Cerebellar nuclear complex (tissue), 1 donor: ENCODE measurements at places on chromosomes 13 and 19.

- DNase-seq = no peak
Observed at GRCh38 chr19:40941481-40942219, 49.4 kb upstream of the CYP2B6 start.

GRCh38 chr19:4669723-4670480, at the start of gene MYDGF:
TSS of gene MYDGF (minus strand) at chr19:4670342. CDS start at chr19:4670334, 8 bp downstream.
- DNase-seq = no peak

DNA sequence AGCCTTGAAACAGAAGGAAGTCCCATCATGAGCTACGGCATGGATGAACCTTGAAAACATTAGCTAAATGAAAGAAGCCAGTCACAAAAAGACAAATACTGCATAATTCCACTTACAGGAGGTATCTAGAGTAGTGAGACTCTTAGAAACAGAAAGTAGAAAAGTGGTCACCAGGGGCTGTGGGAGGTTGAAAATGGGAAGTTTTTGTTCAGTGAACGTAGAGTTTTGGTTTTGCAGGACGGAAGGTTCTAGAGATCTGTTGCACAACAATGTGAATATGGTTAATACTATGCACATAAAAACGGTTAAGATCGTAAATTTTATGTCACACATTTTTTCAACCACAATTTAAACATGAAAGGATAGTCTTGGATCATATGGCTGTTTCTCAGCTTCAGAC, 11.9 kb upstream of the SLC10A2 start:
- DNase-seq = no peak

DNA sequence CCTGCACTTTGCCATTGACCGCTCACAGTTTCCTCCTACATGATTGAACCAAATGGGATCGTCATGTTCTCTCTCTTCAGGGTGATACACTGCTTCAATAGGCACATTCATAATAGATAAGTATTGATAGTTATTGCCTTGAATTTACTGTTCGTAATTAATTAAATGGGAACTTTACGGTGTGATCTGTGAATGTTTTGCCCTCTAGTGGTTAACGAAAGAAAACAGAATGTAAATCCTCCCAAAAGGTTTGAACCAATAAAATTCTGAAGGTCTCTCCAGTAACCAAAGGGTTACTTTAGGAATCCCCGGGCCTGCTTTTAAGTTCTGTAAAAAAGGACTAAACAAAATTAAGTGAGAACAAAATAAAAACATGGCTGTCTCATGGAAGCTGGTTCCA, 389.3 kb downstream of the DACH1 start:
- DNase-seq = no peak

GRCh38 chr19:32287811-32288227, 57.6 kb upstream of the ZNF507 start:
- DNase-seq = no peak

DNA sequence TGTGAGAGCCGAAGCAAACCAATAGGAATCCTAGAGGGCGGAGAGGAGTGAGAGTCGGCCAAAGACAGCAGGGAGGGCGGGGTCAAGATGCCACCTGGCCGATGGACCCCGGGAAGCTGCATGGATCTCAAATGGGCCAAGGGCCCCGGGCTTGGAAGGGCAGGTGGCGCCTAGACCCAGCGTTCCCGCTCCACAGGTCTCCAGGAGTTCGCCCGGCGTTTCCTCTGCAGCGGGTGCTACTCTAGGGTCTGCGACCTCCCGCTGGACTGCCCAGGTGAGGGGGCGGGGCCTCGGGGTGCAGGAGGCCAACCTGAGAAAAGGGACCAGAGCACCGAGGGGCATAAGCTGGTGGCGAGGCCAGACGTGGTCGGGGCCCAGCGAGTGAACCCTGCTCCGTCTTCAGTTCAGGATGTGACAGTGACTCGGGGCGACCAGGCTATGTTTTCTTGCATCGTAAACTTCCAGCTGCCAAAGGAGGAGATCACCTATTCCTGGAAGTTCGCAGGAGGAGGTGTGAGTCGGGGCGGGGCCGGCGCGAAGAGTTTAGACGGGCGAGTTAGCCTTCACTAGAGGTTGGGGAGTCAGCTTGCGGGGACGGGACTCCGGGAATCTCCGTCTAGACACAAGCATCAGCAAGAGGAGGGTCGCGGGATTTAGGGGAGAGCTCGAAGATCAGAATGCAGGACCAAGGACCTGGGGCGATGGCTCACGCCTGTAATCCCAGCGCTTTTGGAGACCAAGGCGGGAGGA, 9.9 kb downstream of the SPACA6 start:
- no peak for DNase-seq

DNA sequence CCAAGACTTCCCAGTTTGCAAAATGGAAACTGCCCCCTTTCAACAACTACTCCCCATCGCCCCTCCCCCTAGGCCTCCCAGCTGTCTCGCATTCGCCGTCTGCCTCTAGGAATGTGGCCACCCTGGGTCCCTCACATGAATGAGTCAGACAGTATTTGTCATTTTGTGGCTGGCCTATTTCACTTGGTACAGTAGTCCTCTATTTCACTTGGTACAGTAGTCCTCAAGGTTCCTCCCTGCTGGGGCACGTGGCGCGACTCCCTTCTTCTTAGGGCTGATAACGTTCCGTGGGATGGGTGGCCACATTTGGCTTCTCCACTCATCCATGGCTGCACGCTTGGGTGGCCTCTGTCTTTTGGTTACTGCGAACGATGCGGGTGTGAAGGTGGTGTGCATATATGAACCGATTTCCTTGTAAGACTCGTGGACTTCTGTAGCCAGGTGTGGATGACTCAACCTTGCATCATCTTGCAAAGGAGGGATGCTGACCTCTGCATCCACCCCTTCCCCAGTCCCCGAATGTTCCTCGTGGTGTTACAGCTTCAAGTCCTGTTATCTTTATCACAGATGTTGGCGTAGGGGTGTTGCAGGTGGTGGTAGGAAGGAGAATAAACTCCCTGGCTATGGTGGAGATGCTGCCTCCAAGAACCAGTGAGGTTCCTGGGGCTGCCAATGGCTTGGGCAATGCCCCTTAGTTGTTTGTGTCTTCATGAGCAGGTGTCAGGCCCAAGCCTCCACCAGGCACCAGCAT, 112.1 kb upstream of the SOX1 start:
- DNase-seq = no peak

DNA sequence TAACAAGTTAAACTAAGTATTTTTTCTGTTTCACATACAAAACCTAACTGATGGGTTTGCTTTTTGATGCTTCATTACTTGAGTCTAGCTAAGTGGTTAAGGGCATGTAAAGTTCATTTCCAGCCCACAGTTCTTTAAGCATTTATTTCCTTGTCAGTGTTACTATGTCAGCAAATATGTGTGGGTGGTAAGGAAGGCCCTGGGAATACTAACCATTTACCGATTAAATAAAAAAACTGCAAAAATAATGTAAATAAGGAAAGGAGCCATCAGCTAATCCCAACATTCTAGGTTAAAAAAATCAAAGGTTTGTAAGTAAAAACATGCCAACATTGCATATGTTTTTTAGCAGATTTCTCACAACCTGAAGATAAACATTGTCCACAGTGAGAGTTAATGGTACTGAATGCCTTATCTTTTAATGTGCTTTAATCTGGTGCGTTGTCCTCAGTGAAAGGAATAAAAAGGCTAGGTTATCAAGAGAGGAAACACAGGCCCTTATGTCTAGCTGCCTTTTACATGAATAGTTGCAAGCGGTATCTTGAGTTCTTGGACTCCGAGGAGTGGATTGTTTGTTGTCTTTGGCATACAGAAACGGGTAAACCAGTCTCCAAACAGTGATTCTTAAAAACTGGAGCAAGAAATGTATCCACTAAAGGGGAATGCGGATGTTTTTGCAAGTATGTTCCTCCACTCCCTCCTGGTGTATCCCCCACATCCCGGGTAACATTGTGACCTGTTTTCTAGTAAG, 949.6 kb upstream of the SLC10A2 start:
- DNase-seq = no peak

DNA sequence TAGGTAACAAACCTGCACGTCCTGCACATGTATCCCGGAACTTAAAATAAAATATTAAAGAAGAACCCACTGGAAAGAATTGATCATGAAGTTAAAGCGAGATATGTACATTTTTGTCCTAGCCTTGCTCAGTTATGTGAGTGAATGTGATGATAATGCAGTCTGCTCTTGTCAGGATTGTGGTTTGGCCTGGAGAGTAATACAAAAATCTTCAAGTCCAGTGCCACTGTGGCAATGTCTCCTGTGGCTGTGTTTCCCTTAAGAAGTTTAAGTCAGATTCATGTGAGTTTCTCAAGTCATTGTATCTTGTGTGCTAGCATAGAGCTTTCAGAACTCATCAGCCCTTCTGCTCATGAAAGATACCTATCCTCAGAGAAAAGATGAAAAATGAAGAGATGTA, 18.0 kb upstream of the ITGBL1 start:
- DNase-seq = no peak

GRCh38 chr19:5093948-5094718, 125.2 kb downstream of the KDM4B start:
- no peak for DNase-seq

DNA sequence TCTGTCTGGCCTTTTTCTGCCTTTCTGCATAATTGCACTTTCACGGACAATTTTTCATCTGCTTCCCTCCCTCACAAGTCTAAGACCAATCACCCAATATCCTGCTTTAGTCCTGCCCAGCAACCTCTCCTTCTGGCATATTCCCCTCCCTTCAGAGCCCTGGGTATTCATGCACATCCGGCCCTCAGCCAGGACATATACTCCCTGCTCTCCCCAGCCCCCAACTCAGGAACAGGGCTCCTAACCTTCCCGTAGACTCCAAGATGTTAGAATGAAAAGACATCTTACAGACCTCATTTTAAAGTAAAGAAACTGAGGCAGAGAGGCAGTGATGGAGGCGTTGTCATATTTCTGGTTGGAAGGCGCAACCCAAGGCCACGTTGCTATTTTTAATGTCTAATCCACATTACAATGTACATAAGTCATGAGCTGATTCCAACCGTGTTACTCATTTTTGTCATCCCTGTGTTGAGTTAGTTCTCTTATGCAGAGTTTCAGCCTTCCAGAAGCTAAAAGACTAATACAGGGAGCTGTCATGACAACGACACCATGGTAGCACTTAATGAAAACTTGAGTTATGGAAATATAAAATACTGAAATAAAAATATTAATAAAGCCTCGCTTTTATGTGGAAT, 209.2 kb downstream of the TSHZ3 start:
- DNase-seq = no peak

DNA sequence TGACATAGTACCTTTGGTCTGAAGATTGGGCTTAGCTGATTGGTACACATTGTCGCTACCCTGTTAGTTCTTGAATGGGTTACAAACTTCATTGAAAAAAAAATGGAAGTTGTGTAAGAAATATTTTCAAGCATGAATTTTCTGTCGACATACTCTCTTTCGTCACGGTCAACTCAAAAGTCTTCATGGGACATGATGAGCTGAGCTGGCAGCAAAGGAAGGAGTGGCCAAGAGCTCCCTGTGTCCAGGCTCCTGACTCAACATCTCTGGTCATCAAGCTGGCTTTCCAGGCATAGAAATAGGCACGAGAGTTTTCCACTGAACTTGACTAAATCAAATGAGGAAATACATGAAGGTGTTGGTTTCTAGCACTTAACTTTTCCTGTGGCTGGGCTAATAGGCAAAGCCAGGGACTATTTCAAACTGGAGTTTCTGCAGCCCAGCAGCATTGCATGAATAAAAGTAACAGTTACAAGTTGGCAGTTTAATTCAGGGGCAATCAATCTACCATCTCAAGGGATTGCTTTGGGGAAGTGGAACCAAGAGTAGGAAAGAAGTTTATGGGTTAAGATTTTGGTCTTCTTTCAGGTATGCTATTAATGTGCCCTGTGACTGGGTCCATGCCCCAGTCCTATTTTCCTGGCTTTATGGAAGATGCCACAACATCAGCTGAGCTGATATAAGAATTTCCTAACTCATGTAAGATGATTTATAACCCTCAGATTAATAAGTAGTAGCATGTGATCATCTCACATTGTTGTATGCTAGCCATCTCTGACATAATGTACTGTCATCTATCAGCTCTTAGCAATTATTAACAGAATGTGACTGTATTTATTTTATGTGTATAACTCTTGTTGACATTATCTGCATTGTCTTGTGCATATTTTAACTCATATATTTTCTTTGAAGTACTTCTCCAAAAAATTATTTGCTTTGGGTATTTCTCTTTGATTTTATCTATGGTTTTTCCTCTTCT, 385.8 kb downstream of the DLEU7 start:
- no peak for DNase-seq

- DNase-seq = no peak
Observed at GRCh38 chr19:33878030-33878544, 81.4 kb downstream of the KCTD15 start.

- no peak for DNase-seq
Observed at GRCh38 chr13:113623491-113624234, 34.3 kb downstream of the ATP4B start.

DNA sequence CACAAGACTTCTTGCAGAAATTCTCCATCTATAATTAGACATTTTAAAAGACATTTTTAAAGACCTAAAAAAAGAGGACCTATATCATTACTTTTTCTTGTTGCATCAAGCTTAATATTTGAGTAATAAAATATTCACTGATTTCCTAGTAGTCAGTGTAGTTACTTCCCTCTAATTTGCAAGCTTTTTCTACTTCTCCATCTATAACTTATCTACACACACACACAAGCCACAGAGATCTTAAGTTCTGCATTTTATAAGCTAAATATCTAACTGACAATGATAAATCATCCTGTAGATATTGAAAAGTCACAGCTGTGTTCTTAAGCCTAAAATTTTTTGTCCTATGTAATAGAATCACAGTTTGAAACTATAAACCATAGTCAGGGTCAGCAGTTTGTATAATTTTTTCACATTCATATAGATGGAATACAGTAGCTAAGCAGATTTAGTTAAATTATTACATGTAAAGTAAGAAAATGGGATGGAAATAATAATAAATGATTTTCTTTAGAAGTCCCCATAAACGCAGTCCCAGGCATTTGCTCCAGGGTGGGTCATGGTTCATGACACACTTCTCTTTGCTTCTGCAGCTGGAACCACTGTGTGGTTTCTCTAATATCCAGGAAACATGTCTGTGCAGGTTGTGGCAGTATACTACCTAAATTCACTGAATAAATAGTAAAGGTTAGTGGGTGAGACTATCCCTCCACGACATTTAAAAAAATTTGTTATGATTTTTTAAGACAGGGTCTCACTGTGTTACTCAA, 60.2 kb downstream of the ESD start:
- no peak for DNase-seq

DNA sequence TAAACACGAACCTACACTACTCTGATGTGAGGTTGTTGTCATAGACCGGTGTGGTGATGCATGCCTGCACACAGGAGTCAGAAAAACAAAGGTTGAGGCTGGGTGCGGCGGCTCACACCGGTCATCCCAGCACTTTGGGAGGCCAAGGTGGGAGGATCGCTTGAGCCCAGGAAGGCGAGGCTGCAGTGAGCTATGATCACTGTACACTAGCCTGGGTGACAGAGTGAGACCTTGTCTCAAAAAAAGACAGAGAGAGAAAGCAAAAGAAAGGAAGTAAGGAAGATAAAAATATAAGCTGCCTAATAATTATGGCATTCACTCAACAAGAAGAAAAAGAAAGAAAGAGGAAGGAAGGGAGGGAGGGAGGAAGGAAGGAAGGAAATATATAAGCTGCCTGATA, 9.3 kb downstream of the GP6 start:
- DNase-seq = no peak
